ENCODE measurements at places on chromosomes 12 and 14.

GRCh38 chr12:120874547-120875245 lies 29.5 kb downstream of the SPPL3 start:
- no peak for DNase-seq

DNA sequence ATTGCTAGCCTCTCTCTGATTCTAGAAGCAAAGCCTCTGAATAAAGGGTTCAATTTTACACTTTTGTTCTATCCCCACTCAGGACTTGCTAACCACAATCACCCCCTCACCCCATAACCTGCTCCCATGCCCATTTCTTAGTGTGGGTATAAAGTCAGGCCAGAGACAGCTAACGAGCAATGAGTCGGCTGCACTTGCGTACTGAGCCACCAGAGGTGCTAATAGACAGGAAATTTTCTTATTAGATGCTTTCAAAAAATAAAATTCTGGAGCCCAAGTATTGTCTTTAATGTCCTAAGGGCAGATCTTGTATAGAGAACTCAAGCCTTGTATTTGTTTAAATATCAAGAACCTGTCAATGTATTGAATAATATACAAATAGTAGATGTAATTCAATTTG lies 256.9 kb downstream of the SYT1 start:
- no peak for DNase-seq

- no peak for DNase-seq
These were observed 203.4 kb upstream of the DDHD1 start for GRCh38 chr14:53356361-53357150.

GRCh38 chr12:19482551-19483109 lies 43.3 kb downstream of the AEBP2 start:
- DNase-seq = peak; percentile 8

DNA sequence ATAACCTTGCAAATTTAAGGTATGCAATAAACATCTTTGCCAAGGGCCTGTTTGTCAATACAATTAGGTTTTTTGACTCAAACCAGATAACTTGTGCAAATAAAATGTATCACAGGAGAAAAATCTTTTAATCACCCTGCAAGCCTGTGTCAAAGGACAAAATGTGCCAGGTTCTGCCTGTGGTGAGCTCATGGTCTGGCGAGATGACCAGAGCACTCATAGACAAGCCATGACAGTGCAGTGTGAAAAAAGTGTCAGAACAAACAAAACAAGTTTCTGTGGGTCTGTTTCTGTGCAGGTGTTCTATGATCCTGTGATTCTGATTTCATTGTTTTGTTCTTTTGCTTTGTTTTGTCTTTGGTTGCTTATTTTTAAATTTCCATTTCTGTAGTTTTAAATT lies 847.2 kb downstream of the VRK1 start:
- DNase-seq = no peak

DNA sequence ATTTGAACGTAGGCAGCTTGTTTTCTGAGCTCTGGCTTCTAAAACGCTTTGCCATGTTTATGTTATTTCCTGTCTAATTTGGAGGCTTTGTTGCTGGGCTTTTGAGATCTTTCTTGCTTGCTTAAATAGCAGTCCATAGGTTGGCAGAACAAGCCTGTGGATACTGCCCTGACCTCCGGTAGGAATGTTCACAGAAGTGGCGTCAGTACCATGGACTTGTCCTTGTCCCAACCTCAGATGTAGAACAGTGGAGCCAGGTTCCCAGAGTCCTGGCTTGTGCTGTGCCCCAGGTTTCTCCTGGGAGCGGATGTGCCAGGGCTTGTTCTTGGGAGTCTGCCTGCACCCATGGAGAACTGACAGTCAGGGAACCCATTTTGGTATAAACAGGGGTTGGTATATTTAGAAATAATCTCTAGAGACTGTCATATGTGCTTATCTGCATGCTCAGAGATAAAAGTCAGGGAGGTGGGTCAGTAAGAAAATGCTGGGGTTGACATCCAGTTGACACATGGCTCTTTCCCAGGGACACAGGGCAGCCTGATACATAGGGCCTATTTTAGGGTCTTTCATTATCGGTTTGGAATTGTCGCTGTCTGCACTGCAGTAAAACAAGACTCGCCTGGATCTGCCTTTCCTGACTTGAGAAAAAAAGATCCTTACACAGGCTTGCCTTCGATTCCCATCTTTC lies 22.9 kb downstream of the CACNA1C start:
- DNase-seq = no peak

DNA sequence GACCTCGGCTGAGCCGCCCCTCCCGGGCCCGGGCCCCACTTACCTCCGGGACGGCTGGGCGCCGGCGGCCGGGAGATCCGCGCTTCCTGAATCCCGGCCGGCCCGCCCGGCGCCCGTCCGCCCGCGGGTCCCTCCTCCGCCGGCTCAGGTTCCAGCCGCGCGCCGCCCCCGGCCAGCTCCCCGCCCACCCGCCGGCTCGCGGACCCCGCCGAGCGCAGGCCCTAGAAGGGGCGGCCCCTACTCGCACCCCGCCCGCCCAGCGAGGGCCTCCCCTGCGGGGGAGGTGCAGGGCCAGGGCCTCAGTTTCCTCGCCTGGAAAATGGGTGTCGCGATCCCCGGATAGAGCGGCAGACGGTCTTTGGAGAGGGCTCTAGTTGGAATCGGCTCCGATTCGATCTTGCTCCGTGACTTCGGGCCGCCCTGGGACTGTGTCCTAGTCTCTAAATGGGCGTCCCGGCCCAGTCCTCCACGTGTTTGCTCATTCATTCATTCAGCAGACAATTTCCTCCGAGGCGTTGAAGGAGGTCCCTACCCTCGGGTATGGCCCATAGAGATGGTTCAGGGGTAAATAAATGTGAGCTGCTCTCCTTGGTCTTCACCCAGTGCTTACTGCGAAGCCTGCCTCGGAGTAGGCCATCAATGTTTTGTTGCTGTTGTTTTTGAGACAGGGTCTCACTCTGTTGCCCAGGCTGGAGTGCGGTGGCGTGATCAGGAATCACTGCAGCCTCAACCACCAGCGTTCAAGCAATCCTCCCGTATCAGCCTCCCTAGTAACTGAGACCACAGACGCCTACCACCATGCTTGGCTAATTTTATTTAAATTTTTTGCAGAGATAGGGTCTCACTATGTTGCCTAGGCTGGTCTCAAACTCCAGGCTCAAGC lies at the start of gene TRPV4:
Gene TRPV4 (minus strand): TSS at position 92 of the 883 bp plus-strand sequence. CDS start 18,602 bp downstream, outside the sequence.
- no peak for DNase-seq

DNA sequence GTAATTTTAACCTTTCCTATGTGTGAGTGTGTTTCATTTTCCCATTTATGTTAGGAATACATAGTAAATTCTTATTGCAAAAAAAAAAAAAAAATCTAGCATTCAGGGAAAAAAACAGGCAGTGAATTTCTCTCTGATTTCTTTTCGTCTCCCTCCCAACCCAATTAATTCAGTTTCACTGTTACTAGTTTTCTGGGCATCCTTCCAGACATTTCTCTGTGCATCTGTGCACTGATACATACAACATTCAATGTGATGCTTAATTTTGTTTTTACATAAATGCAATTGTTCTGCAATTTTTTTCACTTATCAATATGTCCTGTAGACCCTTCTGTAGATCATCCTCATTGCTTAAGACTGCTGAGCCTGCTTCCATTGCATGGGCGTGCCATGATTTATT lies 694.3 kb upstream of the TBX3 start:
- DNase-seq = no peak

DNA sequence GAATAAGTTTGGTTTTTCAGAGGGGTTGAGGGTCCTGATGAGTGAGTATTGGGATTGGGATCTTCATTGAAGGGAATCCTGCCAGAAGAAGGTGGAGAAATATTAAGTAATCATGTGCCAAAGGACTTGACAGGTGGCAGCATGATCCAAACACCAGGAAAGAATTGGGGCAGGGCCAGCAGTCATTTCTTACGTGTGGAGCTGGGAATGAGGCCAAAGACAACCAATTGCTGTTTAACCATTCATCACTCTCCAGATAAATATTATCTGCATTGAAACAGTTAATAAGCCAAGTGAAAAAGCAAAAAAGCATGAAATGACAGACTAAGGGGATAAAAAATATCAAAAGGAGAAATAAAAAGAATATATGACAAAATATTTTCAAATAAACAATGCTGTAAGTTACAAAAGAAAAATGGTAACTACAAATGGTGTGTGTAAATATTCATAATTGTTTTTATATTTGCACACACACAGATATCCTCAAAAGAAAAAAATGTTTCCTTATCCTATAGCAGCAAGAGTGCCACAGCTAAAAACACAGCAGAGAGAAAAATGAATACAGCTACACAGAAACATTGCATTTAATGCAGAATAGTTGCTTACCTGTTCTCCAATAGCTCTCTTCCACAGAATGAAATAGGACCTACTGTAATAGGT lies 26.2 kb downstream of the C2CD5 start:
- DNase-seq = no peak

DNA sequence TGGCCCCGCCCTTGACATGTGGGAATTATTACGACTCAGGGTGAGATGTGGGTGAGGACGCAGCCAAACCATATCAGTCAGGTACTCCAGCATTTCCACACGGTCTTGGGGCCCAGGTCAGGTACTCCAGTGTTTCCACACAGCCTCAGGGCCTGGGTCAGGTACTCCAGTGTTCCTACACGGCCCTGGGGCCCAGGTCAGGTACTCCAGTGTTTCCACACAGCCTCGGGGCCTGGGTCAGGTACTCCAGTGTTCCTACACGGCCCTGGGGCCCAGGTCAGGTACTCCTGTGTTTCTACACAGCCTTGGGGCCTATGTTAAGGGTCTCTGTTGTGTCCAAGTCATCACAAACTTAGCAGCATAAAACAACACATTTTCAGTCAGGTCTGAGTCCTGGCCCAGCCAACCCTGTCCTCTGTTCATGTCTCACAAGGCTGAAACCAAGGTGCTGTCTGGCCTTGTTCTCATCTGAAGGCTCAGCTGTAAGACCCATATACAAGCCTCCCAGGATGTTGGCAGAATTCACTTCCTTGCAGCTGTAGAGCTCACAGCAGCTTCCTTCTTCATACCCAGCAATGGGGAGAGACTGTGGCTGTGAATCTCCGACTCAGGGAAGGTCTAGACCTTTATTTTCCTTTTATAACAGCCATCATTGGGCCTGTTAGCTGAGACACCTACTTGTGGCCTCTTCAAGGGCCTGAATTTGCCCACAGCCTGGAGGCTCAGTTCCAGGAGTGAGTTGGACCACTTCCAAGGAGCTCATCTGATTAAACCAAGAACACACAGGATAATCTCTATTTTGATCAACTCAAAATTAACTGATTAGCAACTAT lies 107.6 kb upstream of the SFSWAP start:
- DNase-seq = no peak

GRCh38 chr14:59206892-59207291 lies 18.4 kb downstream of the DAAM1 start:
- no peak for DNase-seq

GRCh38 chr12:70812136-70812535 lies 108.4 kb downstream of the PTPRR start:
- DNase-seq = no peak

DNA sequence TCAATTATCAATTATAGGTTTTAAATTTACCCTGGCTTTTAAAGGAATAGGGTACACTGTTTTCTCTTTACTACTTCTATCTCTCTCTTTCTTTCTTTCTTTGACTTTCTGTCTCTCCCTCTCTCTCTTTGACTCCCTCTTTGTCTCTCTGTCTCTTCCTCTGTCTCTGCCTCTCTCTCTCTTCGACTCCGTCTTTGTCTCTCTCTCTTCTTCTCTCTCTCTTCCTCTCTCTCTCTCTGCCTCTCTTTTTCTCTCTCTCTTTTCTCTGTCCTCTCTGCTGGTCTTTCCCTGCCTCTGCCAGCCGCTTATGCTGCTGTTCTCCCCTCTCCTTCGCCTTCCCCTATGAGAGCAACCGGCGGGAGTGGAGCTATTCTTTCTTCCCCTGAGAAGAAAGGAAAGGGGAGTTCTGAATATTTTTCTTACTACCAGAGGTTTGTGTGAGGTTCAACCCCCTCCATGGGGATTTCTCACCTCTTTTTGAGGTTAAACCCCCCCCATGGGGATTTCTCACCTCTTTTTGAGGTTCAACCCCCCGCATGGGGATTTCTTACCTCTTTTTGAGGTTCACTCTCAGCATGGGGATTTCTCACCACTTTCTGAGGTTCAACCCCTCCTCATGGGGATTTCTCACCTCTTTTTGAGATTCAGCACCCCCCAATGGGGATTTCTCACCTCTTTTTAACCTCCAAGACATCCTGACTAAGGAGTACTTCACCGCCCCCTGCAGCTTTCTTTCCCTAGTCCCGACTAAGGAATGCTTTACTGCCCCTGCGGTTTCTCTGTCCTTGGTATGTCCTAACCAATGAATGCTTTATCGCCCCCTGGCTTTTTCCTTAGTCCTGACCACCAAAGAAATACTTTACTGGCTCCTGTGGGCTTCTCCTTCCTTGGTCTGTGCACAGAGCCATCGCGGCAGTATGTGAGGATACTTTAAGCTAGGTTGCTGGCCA lies 27.4 kb upstream of the DDHD1 start:
- DNase-seq = no peak

DNA sequence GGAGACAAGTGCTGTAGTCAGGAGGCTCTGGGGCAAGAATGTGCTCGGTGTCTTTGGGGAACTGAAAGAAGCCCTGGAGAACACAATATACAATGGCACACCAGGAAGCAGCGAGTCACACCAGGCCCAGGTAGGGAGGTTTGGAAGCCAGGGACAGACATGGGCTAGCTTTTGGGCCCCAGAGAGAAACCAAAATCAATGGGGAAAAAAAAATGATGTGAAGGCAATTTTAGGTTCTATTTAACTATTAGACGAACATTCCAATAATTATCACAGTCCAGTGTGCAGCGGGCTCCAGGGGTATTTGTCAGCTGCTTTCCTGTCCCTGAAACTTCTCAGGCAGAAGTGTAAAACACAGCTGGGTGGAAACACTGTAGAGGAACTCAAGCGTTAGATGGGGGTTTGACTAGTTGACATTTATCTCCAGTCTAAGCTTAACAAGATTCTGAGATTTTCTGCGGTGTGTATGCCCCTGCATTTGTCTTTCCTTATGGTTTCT lies 21.8 kb upstream of the EGLN3 start:
- no peak for DNase-seq

DNA sequence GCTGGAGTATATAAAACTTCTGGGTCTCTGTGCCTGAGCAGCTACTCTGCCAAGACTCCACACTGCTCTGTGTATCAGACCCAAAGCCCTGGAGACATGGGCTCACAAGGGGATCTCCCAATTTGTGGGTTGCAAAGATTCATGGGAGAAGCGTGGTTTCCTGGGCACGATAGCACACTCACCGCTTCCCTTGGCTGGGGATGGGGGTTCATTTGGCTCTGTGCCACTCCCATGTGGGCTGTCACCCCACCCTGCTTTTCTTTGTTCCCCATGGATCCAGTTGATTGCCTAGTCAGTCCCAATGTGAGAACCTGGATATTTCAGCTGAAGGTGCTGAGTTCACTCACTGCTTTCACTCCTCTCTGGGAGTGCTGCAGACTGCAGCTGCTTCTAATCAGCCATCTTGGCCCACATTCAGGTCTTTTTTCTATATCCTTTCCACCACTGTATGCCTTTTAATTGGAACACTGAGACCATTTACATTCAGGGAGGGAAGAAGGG lies 40.0 kb upstream of the PCNX4 start:
- no peak for DNase-seq

Measured in activated CD8-positive, alpha-beta memory T cell treated with anti-CD3 and anti-CD28 coated beads for 1 hour (primary cell).